ENCODE measurements at places on chromosomes 11 and 22.

DNA sequence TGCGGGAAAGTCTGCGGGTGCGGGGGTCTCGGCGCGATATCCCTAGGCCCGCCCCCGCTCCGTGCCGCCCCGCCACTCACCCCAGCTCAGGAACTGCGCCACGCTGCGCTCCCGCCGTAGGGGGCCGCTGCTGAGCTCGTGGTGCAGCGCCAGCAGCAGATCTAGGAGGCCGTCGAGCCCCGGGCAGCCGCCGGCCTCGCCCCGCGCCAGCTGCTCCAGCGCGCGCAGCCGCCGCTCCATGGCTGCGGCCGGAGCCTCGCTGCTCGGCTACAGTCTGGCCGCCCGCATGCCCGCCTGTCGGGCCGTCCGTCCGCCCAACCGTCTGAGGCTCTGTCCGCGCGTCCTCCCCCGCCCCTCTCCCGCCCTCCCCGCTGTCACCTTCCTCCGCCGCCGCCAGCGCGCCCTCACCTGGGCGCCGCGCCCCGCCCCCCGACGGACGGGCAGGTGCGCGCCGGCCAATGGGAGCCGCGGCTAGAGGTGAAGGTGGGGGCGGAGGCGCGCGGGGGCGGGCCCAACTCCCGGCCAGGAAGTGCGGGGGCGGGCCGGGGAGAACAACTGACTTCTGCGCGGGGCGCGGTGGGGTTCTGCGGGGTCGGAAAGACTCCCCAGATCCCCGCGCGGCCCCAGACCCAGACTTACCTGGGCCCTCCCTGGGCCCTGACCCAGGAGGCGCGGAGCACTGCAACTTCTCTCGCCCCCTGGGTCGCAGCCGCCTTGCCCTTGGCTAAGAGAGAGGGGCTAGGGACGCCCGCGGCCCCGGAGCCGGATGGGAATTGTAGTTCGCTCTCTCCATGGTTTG is at the start of gene CDC42BPG:
CDC42BPG (minus strand) TSS at position 324 of the 799 bp plus-strand sequence; CDS start at position 240, 84 bp downstream.
- peak; percentile 65 for DNase-seq

GRCh38 chr22:25134451-25134850 is 65.2 kb upstream of the CRYBB3 start:
- DNase-seq: peak; percentile 9

GRCh38 chr11:8288824-8289491 is 25.3 kb upstream of the LMO1 start:
- DNase-seq: no peak

- DNase-seq: no peak
Observed at GRCh38 chr11:133339495-133340140, 192.7 kb downstream of the OPCML start.

- DNase-seq: no peak
Observed at GRCh38 chr11:6556139-6556949, 47.1 kb downstream of the RRP8 start.

DNA sequence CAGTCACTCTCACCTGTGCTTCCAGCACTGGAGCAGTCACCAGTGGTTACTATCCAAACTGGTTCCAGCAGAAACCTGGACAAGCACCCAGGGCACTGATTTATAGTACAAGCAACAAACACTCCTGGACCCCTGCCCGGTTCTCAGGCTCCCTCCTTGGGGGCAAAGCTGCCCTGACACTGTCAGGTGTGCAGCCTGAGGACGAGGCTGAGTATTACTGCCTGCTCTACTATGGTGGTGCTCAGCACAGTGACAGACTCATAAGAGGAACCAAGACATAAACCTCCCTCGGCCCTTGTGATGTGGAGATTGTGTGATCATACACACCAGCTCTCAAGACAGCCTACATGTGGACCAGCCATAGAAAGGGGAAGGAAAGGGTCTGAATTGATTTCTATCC is 113.3 kb downstream of the ZNF280B start:
- no peak for DNase-seq

GRCh38 chr11:62020661-62021060 is 53.2 kb upstream of the FTH1 start:
- DNase-seq: no peak

- DNase-seq: no peak
Observed at GRCh38 chr11:7046474-7047175, 26.3 kb downstream of the NLRP14 start.

GRCh38 chr11:103067118-103067517 is 24.8 kb downstream of the DCUN1D5 start:
- no peak for DNase-seq
